ENCODE measurements at places on chromosomes 11 and 22. TPM values are rescaled to one million over a fixed set of nuclear protein-coding genes. Genes with fewer than 3 reads are reported as not detected.
A peak's percentile ranks its signal among the peaks of the same experiment; 100 is the strongest.

- peak; percentile 46 for DNase-seq
Measured at GRCh38 chr22:23862103-23862502, 4.4 kb downstream of the SLC2A11 start.

- no peak for DNase-seq
Measured at GRCh38 chr11:77003963-77004362, 30.2 kb upstream of the B3GNT6 start.

DNA sequence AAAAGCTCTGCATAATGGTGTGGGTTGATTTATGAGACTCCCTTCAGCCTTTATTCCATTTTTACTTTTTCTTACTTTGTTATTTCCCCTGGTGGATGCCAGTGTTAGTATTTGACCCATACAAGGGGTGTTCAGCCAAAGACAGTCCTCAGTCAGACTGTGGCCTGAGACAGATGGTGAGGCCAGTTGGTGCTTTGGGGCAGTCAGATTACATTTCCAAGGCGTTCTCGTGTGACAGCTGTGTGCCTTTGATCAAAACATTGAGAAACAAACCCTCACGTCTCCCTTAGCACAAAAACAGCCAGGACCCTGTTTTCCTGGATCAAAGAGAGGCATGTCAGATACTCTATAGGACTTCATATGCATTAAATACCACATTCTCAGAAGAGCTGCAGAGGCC, 31.3 kb upstream of the SLN start:
- DNase-seq: no peak

GRCh38 chr11:110173811-110174644, 80.8 kb downstream of the ZC3H12C start:
- DNase-seq: peak; percentile 47

The SLC25A1 gene
- total RNA-seq: 44.7 TPM

GRCh38 chr11:59545179-59546020, 34.1 kb downstream of the OR4D9 start:
- DNase-seq: peak; percentile 26

The RBM14 gene
- 19.9 TPM for total RNA-seq

DNA sequence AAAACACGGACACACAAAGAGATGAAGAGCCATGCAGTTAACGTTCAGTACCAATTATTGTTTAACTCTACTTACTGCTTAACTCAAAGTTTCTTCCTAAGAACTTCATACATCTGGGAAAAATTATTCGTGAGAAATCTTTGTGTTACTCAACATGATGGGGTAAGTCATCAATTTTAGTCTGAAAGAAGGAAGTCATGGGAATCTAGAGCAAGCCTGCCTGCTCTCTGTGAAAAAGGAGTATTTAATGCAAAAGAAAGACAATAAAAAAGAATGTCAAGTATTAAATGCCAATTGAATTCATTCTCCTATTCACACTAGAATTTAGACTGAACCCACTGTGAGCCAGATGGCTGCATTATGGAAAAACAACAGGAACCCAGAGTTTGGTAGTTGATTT, 16.0 kb downstream of the TMEM123 start:
- no peak for DNase-seq

- DNase-seq: no peak
Measured at GRCh38 chr11:34067383-34068065, 16.0 kb downstream of the CAPRIN1 start.

The DNAJB7 gene
- total RNA-seq: not detected

Data from MG63 (cell line).